Hematopoietic multipotent progenitor cell treated with erythropoietin and hydrocortisone succinate and interleukin-3 and kit ligand, for 15 days (in vitro differentiated cells): ENCODE measurements at places on chromosomes 7 and 10.

GRCh38 chr7:1758028-1758858, 88.2 kb downstream of the ELFN1 start:
- no peak for DNase-seq

- DNase-seq, result no peak
Measured at GRCh38 chr7:118745927-118746326, 521.4 kb downstream of the ANKRD7 start.

GRCh38 chr10:84683550-84683949, 355.2 kb downstream of the CCSER2 start:
- no peak for DNase-seq

DNA sequence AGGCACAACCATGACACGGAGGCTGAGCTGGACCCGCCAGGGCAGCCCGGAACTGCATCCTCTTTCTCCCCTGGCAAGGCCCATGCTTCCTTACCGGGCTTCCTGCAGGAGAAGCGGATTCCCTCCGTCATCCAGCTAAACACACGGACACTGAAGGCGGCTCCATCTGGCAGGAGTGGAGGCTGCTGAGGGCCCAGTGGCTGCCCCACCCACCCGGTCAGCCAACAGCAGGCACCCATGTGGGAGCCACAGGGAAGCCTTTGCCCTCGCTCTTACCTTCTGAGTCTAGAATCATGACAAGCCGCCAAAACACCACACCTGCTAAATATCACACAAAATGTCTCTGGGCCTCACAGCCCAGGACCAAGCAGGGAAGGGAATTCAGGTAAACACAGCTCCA, 321.6 kb upstream of the RNF32 start:
- no peak for DNase-seq

- no peak for DNase-seq
Measured at GRCh38 chr10:71260622-71261325, 48.4 kb downstream of the UNC5B start.

DNA sequence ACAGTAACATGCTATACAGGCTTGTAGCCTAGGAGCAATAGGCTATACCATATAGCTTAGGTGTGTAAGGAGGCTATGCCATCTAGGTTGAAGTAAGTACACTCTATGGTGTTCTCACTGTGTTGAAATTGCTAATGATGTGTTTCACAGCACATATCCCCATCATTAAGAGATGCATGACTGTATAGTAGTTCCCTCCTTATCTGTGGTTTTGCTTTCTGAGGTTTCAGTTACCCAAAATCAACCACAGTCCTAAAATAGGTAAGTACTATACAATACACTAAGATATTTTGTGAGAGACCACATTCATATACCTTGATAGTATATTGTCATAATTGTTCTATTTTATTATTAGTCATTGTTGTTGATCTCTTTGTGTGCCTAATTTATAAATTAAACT, 12.7 kb downstream of the FZD1 start:
- no peak for DNase-seq

GRCh38 chr7:101781439-101781838, 36.0 kb upstream of the CUX1 start:
- DNase-seq, result no peak

DNA sequence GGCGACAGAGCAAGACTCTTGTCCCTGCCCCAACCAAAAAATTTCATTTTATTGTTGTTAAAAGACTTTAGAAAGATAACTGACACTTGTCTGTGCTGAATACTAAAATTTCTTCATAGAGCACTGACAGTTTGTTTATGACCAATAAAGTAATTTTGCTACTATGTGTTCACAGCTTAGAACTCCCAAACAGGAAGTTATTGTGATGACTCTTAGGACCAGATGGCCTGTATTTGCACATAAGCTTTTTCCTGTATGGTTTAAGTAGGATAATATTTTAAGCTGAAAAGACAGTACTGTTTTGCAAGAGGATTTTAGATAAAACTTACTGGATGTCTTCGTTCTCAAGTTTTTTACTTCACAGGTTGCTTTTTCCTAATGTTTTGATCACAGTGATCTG, 80.7 kb downstream of the MMRN2 start:
- DNase-seq, result no peak

DNA sequence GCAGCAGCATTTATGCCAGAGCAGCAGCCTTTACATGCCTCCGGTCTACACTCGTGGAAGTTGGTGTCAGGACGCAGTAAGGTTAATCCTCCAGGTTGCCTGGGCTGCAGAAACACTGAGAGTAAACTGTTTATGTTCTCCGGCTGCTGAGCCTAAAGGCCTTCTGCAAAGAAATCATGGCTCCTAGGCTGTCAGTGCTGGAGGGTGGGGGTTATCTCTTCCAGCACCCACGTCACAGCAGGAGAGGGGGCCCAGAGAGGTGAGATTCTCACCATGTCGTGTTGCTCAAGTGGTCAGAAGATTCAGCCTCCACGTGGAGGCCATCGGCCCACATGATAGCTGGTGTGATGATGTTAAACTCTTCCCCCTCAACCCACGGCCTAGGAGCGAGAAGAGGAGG, 41.2 kb downstream of the COL13A1 start:
- DNase-seq, result no peak

- DNase-seq, result no peak
Measured at GRCh38 chr10:78292250-78292981, 258.8 kb downstream of the RPS24 start.

DNA sequence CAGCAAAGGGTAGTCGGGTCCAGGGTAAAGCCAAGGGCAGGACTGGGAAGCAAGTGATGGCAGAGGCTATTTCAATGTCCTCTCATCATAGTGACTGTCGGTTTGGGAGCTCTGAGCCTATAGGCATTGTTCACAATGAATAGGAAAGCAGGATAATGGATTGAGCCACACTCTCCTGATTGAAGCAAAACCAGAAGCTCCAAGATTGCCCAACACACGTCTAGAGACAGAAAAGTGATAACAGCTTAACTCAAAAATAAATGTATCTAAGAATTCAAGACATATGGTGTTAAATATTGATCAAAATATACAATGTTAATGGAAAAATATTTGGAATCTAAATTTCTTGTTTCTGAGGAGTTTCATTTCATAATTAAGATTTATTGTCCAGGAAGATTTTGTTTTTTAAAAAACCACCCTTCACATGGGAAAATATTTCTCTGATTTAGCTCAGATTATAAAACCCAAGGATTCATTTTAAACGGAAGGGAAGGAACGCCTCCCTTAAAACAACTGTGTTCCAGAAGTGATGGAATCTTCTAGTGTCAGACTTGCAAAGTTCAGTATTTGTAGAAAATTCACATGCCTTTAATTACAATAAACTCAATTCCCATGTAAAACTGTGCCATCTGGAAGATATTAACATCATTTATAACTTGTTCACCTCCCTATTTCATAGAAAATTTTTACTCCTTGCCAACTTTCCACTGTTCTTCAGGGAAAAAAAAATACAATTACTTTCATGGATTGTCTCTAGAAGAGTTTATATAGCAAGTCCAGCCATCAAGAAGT, 54.5 kb downstream of the NRP1 start:
- no peak for DNase-seq

GRCh38 chr7:12974451-12975166, 287.2 kb downstream of the ARL4A start:
- no peak for DNase-seq

- DNase-seq, result no peak
Measured at GRCh38 chr10:29105516-29106215, 183.2 kb upstream of the LYZL1 start.

- DNase-seq, result no peak
Measured at GRCh38 chr7:25288556-25289307, 60.4 kb upstream of the NPVF start.

- DNase-seq, result no peak
Measured at GRCh38 chr10:69146759-69147158, 22.8 kb downstream of the VPS26A start.

- DNase-seq, result no peak
Measured at GRCh38 chr7:91685544-91685943, 195.0 kb downstream of the MTERF1 start.

DNA sequence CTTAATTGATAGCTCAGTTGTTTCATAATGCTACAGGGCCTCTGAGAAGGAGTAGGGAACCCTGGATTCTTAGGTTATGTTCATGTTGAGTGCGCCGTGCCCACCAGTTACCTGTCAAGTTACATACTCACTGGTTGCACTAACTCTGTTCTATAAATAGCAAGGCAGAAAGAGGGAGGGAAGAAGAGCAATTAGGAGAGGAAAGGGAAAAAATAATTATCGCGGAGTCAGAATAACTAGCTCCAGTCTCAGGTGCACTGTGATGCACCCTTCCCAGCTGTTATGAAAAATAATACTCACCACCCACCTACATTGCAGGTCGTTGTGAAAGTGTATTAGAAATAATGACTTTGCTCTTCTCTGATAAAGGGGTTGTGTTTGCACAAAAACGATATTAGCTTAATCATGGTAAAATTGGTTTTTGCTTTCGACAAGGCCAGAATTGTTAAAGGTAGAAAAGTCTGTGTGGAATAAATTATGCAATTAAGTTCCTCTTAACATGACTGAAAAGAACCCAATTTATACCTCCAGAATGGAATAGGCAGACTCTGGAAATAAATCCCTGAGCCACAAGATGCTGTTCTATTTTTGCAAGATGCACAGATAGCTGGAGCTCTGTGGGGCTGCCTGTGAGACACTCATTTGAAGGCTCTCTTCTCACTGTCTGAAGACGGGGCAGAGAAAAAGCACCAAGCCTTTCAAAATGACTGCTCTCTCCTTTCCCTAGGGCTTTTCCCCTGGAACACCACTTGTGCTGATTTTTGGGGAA, 137.6 kb upstream of the PITRM1 start:
- no peak for DNase-seq

DNA sequence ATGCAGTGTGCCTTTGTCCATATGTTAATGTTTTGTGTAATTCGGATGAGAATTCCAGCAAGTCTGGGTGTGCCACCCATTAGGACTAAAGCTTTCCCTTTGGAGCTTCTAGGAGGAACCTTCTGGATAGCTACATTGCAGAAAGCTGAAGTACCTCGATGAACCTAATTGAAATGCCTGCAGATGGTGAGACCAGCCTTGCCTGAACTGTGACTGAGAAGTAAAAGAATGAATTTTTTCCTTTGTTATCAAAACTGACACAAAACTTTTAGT, 31.1 kb upstream of the FBXW4 start:
- DNase-seq, result no peak

GRCh38 chr10:60521974-60522405, 132.3 kb upstream of the ANK3 start:
- no peak for DNase-seq

- DNase-seq, result peak; percentile 74
Measured at GRCh38 chr10:79070606-79071395, 2.0 kb downstream of the ZMIZ1 start.

DNA sequence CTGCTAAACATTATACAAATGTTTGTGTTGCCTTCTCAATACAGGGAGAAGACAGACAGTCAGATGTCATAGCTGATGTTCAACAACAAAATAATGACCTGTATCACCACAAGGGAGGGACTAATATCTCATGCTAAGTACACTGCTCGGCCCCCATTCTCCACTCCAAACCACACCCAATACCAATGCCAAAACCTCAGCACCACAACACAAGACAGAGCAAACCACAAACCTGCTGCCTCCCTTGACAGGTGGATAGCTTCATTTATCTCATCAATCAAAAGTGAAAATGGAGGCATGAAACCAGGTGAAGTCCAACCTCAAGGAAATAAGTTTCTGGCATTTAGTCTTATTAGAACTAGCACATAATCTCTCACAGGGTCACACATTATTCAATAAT, 109.5 kb downstream of the PARD3 start:
- DNase-seq, result no peak

GRCh38 chr7:251005-251404, 39.0 kb upstream of the FOXL3 start:
- DNase-seq, result no peak

GRCh38 chr10:43814663-43815062, 166.0 kb upstream of the ZNF32 start:
- DNase-seq, result no peak

DNA sequence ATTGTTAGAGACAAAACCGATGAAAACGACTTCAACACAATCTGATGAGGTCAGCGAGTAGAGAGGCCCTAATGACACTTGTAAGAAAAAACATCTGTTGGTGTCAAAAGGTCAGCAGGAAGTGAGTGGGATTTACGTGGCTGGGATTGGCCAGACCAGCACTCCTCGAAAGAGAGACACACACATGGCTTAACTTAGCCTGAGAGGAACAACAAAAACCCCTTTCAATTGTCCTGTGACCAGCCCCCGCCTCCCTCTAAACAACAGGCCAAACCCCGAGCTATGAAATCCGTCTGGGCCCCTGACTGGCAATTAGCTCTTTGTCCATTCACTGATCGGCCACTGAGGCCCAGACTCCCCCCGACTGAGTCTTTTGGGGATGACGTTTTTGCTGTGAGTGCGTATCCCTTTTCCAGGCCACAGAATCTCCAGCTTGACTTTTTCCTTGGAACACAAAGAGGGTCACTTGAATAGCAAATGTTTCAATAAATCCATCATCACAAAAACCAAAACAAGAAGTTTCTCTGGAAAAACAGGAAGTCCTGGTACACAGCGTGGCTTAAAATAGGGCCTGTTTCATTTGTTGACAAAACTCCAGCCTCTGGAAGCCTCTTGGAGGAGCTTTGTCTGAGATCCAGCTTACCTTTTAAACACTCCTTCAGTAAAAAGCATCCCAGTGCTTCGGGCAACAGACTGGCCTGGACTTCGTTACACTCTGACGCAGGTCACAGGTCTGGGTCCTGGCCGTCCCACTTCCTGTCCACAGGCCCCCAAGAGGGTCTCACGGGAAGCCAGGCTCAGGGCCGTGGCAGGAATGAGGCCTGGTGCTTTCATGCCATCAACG, 103.0 kb downstream of the CTBP2 start:
- DNase-seq, result no peak

GRCh38 chr10:98262571-98262970, 5.4 kb downstream of the LOXL4 start:
- DNase-seq, result peak; percentile 25

DNA sequence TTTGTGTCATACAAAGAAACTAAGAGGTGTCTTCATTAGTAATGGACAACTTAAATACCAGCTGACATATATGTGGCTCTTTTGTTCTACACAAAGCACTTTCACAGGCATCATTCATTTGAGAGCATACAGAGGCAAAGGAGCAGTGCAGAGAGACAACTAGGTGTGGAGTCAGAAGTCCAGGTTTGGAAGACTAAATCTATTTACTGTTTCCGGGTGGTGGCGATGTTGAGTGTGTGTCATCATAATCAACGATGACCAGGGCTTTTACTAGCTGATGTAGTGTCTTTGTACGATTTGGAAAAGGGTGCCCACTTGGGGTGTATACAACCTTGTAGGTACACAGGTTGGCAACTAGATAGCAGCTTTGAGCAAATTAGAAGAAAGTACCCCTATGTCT, 195.5 kb upstream of the CCDC6 start:
- no peak for DNase-seq

DNA sequence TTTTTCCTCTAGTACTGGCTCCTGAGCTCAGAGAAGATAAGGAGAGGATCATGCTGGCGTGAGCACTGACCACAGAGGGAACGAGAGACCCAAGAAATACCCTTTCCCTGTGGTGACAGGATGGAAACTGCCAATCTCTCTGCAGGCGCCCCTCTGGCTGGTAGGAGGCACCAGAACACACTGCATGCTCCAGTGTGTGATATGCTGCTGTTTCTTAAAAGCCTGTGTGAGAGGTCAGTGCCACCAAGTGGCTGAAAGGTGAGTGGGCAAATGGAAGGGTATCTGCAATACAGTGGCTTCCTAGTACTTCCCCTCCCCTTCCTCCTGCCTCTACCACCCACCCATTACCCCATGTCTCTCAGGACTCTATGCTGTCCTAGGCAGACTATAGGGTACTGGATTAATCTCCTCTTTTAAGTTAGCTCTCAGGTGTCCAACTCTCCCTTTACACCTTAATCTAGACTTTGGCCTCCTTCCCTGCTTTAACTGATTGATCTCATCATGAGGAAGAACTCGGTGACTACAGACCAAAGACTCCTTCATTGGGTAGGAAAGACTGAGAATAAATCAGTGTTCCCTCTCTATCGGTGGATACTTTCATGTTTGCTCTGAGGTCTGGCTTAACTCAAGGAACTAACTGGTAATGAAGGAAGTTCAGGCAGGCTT, 283.6 kb downstream of the ADRA2A start:
- DNase-seq, result no peak
